Stimulated activated CD4-positive, alpha-beta T cell treated with anti-CD3 and anti-CD28 coated beads, TNF-alpha, amount 100 ng/mL, for 4 hours (primary cell): ENCODE measurements at places on chromosomes 1 and 21.

- DNase-seq = no peak
Observed at GRCh38 chr1:70327306-70328076, 27.0 kb downstream of the ANKRD13C start.

DNA sequence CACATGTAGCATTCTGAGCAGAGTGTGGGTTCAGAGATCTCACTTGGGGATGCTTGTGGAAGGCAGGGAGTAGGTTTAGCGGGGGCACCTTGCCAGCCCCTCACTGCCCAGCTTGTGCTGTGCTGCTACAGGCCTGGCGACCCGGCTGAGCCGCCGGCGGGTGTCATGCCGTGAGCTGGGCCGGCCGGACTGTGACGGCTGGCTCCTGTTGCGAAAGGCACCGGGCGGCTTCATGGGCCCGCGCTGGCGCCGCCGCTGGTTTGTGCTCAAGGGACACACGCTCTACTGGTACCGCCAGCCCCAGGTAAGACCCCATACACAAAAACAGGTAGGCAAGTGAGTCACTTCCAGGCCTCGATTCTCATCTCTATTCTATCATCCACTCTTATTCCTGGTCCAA lies 5.5 kb upstream of the CATSPER4 start:
- no peak for DNase-seq

DNA sequence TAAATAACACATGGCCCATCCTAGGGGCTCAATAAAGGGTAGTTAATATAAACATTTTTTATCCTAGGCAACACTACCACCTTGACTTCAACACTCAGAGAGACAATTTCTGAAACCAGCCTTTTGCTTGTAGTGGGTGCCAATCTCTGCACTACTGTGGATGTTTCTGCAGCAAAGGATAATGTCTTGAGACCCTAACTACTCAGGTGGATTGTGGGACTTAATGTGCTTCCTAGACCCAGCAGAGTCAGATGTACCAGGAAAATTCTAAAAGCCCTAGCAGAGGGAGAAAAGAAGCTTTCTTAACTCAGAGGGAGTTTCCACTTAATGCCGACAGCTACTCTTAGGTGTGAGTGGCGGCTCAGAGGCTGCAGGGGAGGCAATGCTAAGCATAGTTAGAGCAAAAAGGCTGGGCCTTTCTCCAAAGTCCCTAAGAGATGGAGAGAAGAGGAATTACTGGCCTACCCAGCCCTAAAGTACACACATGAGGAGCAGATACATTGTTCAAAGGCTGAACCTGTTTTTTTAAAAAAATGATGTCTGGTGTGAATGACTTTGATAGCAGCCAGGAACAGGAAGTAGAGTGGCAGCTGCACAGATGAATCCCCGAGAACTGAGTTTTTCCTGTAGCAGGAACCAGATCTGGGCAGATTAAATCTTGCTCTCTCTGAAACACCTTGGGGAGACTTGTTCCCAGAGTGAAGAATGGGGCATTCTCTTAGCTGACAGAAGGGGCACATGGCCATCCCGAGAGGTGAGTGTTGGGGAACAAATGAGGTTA lies 33.5 kb upstream of the ABCD3 start:
- DNase-seq = no peak

GRCh38 chr1:211591980-211592493 lies 13.1 kb upstream of the SLC30A1 start:
- no peak for DNase-seq

GRCh38 chr1:227776331-227776771 lies 39.1 kb upstream of the PRSS38 start:
- DNase-seq = no peak

DNA sequence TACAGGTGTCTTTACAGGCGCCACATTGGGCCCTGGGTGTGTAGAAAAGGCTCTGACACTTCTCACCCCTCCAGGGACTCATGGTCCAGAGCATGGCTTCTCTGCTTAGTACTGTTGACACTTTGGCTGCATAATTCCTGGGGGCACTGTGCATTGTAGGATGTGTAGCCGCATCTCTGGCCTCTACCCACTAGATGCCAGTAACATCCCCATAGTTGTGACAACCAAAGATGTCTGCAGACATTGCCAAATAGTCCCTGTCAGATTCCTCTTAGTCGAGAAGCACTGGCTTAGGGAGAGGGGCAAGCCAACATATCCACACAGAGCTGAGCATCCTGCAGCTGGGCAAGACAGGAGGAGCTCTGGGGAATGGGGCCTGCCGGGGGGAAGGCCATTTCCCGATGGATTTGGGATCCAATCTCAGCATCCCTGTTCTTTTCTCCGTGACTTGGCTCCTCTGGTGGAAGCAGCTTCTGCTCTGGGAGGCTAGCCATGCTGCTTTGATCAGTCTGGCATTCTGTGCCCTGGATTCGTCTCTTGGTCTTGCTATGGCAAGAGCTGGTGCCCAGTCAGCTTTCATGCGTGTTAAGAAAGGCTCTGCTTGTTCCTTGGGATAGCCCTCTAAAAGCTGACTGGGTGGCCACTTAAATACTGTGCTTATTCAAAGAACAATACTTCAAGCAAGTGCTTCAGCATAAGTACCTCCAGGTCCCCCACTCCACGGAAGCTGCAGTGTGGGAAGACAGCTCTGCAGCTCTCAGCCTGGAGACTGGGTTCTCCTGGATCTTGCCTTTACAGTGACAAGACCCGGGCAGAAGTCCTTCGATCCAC lies 38.3 kb upstream of the SCMH1 start:
- DNase-seq = no peak

DNA sequence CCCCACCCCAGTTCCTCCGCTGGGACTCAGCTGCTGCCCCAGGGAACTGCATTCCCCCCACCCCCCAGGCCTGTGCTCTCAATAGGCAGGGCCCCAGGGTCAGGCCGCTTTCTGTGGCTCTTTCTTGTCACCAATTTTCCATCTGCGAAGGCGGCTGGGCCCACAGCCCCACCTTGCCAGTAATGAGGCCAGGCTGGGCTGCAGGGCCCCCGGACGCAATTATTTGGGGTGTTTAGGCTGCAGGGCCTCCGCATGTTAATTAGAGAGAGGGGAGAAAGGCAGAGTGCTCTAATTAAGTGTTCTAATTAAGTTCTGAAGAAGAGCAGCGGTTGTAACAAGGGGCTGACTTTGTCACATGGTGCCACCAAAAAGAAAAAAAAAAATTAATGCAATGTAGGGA lies 71.8 kb downstream of the EPHB2 start:
- no peak for DNase-seq

DNA sequence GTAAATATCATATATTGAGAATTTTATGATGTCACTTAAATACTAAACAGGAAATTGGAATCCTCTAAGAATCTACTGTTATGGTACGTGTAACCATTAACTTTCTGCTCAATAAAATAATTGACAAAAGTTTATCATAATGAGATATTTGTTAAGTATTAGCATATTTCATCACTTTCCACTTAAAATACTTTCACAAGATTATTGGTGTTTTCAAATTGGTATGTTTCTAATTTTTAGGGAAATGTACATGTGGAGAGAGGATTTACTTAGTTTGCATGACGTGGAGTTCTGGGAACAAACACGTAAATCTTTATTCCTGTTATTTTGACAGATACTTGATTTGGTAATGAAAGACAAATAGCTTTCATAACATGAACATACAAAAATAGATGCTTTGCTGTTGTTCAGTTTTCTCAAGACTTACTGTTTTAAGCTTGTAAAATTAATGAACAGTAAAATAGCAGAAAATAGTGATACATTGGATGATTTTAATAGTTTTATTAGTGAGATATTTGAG lies 1.6 kb downstream of the SRSF11 start:
- DNase-seq = no peak

GRCh38 chr1:9201401-9202239 lies 33.0 kb upstream of the H6PD start:
- DNase-seq = no peak

- no peak for DNase-seq
Observed at GRCh38 chr1:75083848-75084514, 50.2 kb upstream of the LHX8 start.

DNA sequence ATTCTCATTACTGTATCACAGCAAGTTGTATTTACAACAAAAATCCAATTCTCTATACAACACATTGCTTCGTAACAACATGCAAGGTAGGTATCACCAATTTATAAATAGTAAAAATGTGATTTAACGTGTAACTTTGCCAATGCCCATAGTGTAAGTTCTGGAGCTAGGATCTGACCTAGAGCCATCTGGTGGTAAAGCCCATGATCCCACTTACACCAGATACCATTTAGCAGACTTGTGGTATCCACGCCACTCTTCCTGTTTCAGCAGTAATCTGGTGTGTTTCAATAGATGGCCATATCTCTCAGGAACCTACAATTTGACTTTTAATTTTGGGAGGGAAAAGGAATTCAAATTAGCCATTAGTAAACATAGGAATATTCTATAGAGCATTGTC lies 10.2 kb downstream of the SETSIP start:
- no peak for DNase-seq

- no peak for DNase-seq
Observed at GRCh38 chr1:96236156-96236739, 485.3 kb upstream of the PTBP2 start.

- peak; percentile 20 for DNase-seq
Observed at GRCh38 chr1:58815069-58815685, 31.3 kb upstream of the JUN start.

- DNase-seq = no peak
Observed at GRCh38 chr1:150596095-150596892, 16.9 kb upstream of the MCL1 start.

- no peak for DNase-seq
Observed at GRCh38 chr1:9922342-9922741, 12.3 kb upstream of the CTNNBIP1 start.
